ENCODE measurements at places on chromosomes 6 and 20.

GRCh38 chr6:33418690-33419291, 884 bp upstream of the CUTA start:
- no peak for DNase-seq

DNA sequence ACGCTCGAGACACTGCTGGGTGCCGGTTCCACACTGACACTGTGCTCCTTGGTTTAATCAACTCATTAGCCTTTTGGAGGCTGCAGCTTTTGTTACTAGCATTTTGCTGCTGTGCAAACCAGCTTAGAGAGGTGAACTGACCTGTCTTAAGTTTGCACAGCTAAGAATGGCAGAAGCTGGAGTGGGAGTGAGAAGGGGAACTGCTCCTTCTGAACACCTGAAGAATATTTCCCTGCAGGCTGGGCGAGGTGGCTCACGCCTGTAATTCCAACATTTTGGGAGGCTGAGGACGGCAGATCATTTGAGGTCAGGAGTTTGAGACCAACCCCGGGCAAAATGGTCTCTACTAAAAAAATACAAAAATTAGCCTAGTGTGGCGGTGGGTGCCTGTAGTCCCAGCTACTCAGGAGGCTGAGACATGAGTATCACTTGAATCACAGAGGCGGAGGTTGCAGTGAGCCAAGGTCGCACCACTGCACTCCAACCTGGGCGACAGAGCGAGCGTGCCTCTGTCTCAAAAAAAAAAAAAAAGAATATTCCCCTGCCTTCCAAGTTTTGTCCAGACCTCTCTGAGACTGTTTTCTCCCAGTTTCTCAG, 5.0 kb downstream of the CEBPB start:
- DNase-seq = no peak

DNA sequence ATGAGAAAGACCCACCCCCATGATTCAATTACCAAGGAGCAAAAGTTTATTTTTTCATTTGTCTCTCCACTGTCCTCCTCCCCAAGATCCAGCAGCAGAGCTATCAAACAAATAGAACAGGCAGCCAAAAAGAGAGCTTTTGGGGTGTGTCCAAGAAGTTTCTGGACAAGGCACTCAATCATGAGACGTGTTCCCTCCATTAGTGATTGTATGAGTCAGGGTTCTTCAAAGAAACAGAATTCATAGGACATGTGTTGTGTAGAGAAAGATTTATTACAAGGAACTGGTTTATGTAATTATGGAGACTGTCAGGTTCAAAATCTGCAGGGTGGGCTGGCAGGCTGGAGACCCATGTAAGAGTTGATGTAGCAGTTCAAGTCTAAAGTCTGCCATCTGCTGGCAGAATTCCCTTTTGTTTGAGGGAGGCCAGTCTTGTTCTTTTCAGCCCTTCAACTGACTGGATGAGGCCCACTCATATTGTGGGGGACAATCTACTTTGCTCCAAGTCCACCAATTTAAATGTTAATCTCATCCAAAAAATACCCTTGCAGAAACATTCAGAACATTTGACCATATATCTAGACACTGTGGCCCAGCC, 248.1 kb upstream of the OPRM1 start:
- DNase-seq = no peak

DNA sequence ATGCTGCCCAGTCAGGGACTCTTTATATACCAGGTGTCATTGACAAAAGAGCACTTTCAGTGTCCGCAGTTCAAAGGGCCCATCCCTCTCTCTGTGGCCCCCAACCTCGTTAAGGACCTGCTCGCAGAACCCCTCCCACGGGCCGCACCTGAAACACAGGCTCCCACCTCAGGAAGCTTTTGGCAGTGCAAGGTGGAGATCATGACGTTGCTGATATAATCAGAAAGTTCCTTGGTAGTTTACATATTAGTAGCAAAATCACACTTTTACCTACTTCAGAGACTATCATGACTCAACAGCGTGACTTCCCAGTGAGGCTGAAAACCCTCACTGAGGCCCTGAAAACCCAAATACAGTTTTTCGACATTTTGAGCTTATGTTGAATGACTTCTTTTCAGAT, 4.1 kb downstream of the TTLL2 start:
- DNase-seq = no peak

DNA sequence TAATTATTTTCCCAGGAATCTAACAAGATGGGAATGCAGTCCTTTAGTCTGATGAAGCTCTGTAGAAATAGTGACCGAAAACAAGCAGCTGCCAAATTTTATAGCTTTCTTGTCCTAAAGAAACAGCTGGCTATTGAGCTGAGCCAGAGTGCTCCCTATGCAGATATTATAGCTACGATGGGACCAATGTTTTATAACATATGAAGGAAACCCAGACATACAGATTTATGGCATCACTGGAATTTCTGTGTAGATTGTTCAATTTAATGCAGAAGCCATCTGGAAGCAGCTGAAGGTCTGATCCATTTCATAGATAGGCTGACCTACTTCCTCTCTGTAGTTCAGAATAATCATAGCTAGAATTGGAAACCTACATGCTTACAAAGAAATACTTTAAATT, 11.8 kb upstream of the SNPH start:
- DNase-seq = no peak

GRCh38 chr6:125948455-125948854, 8.1 kb upstream of the HINT3 start:
- DNase-seq = peak; percentile 23

DNA sequence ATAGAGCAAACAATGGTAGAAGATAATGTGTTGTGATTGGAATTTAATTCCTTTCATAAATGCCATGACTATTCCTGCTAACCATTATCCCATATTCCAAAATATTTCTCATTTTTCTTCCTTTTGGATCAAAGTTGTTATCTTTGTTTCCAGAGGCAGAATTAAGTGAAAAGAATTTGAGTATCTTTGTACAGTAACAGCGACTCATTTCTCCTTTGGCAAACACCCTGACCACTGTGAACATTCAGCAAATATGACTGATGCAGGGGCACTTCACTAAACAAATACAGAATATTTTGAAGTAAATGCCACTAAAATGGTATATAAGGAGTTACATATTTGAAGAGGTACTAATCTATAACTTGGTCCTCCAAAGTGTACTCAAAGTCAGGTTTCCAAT, 105.0 kb upstream of the LAMP5 start:
- no peak for DNase-seq

All from Ammon's horn (tissue), 1 donor.